ENCODE measurements at places on chromosomes 7 and 10.

- DNase-seq, result no peak
Measured at GRCh38 chr10:43415544-43415943, 6.6 kb upstream of the HNRNPF start.

- no peak for DNase-seq
Measured at GRCh38 chr7:51045319-51046102, 262.8 kb upstream of the GRB10 start.

DNA sequence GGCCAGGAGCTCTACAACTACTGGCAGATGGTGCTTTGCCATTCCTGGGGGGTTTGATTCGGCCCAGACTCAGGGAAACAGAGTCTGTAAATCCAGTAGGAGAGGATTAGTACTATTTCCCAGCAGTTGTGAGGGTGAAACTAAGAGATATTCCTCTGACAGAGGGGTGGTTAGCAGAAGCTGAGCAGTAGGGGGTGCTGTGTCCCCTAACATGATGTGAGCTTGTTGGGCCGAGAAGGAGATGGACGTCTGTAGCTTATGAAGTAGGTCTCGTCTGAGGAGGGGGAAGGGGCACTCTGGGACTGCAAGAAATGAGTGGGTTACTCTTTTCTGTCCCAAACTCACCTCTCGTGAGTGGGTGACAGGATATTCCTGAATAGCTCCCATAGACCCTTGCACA is 179.2 kb upstream of the MBL2 start:
- DNase-seq, result no peak

- DNase-seq, result no peak
Measured at GRCh38 chr7:14242175-14242574, 252.7 kb upstream of the ETV1 start.

DNA sequence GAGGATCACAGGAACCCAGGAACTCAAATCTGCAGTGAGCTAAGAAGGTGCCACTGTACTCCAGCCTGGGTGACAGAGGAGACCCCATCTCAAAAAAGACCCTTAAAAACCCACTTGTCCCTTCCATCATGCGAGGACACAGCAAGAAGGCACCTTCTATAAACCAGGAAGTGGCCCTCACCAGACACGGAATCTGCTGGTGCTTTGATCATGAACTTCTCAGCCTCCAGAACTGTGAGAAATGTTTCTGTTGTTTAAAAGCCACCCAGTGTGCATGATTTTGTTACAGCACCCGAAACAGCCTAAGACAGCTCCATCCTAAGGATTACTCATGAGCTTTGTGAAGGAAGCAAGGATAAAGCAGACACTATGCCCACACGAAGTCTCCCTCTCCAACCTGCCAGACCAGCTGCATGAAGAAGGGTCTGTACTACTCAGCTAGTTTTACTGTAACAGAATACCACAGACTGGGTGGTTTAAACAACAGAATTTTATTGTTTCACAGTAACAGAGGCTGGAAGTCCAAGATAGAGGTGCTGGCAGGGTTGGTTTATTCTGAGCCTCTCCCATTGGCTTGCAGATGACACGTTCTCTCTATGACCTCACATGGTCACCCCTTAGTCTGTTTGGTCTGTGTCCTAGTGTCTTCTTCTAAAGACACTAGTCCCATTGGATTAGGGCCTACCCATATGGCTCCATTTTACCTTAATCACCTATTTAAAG is 13.7 kb downstream of the VIM start:
- no peak for DNase-seq

DNA sequence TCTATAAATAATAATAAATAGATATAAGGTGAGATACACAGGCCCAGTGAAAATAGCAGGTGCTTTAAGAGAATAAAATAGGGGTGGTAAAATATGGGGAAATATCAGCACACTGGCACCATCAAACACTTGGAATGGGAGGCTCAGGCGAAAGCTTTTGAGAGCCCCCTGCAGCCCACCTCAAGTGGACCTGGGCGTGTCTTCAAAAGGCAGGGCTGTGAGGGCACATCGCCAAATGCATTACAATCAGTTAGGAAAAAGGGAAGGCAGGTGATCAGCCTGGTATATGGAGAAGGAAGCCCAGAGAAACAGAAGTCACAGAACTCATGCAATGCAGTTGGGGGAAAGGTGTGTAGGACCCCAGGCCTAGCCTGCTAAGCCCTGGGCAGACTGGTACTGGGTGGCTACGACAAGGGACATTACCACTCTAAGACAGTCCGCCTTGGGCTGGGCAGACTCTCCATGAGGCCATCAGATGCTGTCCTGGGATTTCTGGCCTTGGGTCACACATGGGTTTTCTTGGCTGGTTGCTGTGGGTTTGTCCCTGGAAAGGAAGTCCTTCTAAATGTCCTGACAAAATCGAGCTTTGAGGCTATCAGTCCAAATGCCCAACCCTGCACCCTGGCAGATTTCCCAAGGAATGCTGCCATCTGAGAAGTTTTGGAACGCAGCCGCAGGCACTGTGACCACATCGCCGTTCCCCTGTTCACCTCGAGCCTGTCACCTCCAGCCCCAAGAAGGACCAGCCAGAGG is 330.6 kb downstream of the GRID1 start:
- DNase-seq, result no peak

DNA sequence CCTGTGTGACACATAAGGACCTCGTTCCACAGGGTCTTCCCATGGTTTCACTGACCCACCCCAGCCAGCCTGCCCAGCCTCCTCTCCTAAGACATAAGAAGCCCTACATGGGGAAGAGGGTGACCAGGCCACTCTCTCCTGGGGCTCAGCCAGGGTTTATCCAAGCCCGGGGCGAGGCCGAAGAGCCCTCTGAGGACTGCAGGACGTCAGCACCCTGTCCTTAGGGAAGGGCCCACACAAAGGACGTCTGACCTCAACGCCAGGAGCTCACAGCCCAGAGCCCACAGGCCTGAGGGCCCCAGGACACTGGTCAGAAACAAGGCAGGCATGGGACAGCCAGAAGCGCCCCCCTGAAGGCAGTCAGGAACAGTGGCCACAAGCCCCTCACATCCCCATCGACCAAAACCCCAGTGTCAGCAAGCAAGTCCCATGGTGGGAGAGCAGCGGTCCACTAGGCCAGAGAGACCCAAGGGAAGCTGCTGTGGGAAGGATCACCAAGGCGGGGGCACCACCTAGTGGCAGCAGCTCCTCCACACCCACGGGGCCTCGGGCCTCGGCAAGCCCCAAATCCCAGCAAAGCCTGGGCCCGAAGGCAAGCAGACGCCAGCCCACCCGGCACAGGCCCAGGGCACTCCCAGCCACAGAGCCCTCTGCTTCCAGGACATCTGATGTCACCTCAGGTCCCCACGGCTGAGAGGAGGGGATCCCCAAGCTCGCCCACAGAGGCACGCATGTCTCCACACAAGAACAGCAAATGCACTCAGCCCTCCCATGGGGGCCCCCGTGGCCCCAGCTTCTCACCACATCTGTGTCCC is 23.4 kb downstream of the MAD1L1 start:
- no peak for DNase-seq

- DNase-seq, result no peak
Measured at GRCh38 chr10:113026679-113027078, 76.6 kb downstream of the TCF7L2 start.

DNA sequence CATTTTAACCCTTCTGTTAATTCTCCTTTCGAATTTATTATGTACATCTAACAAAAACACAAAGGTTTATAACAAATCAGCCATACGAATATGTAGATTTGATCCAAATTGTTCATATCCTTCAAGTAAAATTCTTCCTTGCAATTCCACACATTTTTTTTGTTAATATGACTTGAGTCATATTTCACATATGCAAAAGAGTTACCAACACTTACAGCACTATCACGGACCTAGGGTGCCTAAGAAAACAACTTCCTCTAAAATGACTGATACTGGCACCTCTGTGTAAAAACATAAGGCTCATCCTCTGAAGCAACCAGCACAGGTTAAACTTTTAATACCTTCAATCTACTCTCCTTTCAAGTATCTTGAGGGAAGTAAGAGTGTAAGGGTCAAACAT is 451.8 kb downstream of the SEMA3D start:
- DNase-seq, result no peak

GRCh38 chr7:96734343-96734742 is 24.7 kb upstream of the SEM1 start:
- DNase-seq, result no peak

GRCh38 chr7:138023618-138024342 is 21.9 kb upstream of the CREB3L2 start:
- DNase-seq, result no peak

DNA sequence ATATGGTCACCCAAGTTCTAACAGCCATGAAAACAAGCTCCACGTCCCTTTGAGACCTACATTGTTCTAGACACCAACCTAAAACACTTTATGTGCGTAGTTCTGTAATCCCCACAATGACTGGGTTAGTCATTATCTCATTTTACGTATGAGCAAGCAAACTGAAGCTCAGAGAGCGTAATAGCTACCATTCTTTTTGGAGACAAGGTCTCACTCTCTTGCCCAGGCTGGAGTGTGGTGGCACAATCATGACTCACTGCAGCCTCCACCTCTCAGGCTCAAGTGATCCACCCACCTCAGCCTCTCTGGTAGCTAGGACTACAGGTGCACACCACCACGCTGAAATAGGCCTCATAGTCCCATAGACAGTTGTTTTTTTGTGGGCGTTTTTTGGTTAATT is 10.5 kb downstream of the DAGLB start:
- no peak for DNase-seq

DNA sequence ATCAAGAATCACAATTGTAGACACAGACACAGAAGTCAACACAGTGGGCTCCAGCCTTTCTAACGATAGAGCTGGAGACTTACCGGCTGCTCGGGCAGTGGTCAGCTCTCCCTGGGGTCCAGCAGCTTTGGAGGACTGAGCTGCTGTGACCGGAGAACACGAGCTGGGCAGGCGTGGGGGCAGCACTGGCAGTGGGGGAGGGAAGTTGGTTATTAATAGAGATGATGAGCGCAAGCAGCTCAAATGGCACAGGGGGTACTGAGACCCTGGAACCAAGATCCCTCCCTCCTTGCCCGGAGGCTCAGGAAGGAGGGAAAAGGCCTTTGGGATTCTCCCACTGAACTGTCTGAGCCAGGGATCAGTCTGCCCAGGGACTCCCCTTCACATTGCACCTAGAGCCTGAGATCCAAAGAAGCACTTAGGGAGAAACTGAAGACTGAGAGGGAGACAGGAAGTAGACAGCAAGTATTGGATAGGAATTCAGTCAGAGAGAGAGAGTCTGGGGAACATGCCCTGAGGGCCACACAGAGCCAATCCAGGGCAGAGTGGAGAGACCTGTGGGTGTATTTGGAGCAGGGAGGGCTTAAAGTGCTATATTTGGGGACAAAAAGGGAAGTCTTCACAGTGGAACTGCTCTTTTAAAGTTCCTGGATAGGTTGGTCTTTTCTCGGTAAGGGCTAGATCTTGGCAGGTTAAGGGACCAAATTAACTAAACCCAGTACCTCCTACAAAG is at the start of gene MYOZ1:
MYOZ1 (minus strand) TSS at position 147 of the 733 bp plus-strand sequence. CDS start 1,457 bp downstream, outside the sequence.
- DNase-seq, result no peak

- no peak for DNase-seq
Measured at GRCh38 chr10:49369216-49370162, 26.4 kb downstream of the DRGX start.
